ENCODE measurements at places on chromosomes 12 and 14.

DNA sequence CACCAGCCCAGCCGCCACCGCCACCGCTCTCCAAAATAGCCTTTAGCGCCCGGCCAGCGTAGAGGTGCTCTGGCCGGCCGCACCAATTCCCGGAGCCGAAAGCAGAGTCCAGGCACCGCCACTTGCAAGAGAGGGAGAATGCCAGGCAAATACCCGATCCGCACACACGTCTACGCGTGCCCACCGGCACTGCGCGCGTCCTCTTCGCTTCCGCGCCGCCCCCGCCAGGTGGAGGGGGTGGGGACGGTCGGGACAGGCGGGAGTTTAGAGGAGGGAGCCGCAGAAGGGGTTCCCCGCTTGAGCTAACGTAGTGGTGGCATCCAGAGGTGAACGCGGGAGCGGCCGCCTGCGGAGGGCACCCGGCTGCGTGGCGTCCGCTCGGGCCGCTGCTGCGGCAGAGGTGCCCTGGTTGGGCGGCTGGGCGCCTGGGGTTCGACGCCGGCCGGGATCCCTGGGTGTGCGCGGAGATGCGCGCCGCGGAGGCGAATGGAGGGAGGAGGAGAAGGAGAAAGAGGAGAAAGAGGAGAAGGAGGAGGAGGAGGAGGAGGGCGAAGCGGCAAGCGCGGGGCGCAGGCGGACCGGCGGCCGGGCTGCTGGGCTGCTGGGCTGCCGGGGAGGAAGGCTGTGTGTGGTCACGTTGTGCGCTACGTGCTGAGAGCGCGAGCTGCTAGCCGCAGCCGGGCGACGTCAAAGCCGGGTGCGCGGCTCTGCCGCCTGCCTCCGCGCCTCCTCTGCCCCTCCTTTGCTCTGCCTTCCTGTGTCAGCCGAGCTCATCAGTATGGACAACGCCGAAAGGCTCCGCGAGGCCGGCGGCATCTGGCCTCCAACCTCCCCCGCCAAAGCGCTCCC, at the start of gene MDGA2:
Gene MDGA2, minus strand, starts transcription at position 140 of the 849 bp plus-strand sequence.
- no peak for DNase-seq

DNA sequence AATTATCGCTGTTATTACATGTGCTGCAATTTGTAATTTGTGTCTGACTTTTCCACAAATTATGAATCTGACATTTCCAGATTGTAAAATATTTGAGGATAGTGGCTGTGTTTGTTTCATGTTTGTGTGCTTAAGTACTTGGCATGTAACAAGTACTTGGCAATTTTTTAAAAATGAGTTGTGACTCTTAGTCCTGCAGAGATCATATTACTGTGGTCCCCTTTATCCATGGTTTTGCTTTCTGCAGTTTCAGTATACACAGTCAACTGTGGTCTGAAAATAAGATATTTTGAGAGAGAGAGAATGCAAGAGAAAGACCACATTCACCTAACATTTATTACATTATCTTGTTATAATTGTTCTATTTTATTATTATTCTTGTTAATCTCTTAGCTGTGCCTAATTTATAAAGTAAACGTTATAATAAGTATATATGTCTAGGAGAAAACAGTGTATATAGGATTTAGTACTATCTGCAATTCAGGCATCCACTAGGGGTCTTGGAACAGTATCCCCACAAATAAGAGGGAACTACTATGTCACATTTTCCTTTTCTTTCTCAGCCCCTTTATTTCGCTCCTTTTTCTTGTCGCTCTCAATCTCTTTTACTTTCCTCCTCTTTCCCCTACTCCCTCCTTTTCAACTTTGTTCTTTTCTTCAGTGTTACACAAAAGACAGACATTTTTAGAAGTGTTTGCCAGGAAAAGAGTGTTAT, 176.1 kb downstream of the FUT8 start:
- DNase-seq, result no peak

DNA sequence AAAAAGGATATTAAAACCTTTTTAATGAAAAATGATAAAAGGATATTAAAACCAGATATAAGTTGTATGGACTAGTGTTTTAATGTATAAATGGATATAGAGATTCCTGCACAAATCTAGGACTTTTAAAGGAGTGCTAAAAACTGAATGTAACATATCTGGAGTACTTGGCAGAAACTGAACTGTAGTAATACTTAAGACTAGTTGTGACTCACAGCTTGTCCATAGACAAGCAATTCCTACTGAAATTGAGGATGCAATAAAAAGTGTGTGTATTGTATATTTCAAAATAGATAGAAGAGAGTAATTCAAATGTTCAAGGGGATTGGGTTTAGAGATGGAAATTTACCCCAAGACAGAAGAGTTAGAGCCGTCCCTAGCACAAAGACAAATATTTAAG, 59.6 kb downstream of the FBXO33 start:
- DNase-seq, result no peak

DNA sequence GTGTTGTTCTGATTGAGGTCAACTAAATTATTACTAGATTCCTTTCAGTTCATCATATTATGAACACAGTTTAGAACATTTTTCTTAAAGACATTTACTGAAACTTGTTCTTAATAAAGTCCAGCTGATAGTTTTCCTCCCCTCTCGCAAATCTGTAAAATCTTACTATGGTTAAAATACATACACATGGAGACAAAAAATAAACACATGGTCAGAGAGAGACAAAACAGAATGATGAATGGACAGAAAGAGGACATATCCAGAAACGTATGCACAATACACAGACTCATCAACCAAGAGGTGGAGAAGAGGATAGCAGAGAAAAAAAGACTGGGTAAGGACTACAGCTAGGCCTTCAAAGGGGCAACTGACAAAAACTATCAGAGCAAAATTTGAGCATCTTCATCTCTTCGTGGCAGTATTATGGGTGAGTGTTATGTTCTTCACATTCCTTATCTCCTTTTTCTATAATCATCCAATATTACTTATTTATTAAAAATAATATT, 38.4 kb downstream of the EEA1 start:
- no peak for DNase-seq

DNA sequence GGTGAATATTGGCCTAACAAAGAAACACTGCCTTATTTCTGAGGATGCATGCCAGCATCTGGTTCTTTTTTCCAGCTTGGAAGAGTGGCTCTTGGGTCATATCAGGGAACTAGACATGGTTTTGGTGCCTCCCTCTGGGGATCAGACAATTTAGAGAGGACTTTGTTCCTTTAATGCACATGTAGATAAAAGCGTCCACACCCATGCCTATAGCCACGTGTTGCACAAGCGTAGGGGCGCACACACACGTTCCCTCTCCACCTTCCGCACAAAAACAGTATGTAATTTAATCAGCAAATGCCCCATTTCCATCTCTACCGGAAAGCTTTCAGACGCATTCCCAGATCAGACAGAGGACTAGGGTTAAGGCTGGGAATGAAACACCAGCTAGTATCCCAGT, 61.7 kb upstream of the RIC8B start:
- no peak for DNase-seq

GRCh38 chr14:52117111-52117832, 48.4 kb upstream of the NID2 start:
- DNase-seq, result no peak

Measured in stimulated activated CD4-positive, alpha-beta T cell treated with anti-CD3 and anti-CD28 coated beads, Interleukin-12 subunit alpha, Interleukin-12 subunit beta, amount 100 ng/mL, for 48 hours (primary cell).